Caki2 (cell line): ENCODE measurements at places on chromosomes 6 and 20. TPM values are rescaled to one million over a fixed set of nuclear protein-coding genes. Genes with fewer than 3 reads are reported as not detected.
A peak's percentile ranks its signal among the peaks of the same experiment; 100 is the strongest.

DNA sequence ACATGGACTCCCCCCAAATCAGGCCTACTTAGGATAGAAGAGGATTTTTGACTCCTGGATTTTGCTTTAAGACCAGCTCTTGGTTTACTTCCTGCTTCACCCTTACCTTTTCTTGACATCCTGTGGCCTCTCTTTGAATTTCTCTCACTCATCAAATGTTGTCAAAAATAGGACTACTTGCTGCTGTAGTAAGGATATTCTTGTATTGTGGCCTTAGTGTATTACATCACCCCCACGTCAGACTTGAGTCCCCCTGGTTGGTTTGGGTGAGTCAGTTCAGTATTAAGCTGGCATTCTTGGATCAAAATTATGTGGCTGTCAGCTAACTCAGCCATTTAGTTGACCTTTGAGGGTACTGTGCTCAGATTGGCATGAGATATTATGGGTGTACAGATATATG lies 1.1 kb downstream of the TPX2 start:
- DNase-seq, result peak; percentile 19

DNA sequence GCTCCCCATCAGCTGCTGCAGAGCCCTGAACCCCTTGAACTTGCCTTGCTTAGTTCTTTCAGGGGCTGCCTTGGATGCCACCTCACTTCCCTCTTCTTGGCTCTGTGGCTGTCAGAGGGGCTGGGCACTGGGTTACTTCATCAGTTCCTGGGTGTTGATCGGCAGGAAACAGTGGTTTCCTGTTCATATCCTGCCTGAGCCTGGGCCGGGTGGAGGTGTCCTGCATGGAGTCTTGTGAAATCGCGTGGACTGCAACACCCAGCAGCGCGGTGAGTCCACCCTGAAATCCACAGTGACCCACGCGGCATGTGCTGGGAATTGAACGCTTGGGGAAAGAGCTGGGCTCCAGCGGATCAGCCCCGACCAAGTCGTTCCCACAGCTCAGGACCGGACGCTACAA lies 97.5 kb downstream of the CDH26 start:
- no peak for DNase-seq

DNA sequence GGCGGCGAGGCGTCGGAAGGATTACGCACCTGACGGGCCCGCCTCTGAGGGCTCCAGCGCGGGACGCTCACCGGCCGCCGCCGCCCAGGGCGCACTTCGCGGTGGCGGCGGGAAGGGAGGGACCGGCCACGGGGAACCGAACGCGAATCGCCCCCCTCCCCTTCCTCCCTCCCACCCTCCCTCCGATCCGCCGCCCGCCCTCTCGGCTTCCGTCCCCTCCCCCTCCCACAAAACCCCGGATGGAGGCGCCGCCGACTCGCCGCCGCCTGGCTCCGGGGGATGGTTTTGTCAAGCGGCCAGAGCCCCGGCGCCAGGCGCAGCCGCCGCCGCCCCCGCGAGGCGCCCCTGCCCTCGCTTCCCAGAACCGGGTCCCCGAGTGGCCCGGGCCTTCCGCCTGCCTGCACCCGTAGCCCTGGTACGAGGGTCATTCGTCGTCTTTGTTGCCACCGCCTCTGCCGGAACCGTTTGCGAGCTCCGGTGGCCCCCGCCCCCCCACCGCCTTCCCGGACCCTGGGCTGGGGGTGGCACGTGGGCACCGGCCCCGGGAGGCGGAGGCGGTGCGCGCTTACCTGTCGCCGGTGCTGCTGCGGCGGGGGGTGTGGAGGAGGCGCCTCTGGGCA lies 398 bp downstream of the ZBTB2 start:
- DNase-seq, result peak; percentile 64

DNA sequence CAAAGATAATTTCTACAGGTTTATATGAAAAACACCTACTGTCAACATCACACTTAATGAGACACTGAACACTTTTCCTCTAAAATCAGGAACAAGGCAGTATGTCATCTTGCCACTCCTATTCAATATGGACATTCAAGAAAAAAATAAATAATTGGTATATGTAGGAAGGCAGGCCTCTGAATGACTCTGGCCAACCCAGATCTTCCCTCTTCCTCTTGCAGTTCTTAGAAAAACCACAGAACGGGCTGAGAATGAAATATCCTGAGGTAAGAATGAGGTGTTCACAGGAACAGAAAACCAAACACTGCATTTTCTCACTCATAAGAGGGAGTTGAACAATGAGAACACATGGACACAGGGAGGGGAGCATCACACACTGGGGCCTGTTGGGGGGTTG lies 1207.2 kb upstream of the CITED2 start:
- no peak for DNase-seq

NKAIN2 gene
- 1.1 and 2.5 TPM in 2 replicates for total RNA-seq

CDSN gene
- total RNA-seq, result not detected in 2 replicates
